ENCODE measurements at places on chromosomes 6 and 20.

DNA sequence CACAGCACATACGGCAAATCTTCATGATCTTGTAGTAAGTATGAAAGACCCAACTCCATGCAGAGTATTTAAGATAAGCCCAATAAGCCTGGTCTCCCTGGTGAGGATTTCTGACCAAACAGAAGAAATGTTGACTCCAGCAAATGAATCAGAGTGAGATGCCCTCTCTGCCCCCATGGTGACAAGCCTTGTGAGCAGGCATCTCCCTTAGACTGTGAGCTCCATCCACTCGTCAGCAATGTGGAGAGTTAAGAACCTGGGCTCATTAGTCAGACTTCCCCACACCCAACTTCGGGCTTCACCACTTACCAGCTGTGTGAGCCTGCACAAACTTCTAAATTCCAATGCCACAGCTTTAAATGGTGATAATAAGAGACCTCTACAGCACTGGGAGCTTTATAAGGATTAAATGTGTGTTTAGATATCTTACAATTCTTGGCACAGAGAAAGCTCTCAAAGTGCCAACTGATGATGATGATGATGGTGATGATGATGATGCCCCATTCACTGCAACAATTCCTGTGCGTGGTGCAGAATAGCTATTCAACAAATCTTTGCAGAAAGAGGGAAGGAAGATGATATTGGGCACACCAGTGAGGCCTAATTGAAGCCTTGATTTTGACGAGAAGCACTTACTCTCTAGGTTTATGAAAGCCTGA is 253.4 kb upstream of the TAB2 start:
- no peak for DNase-seq

- no peak for DNase-seq
Observed at GRCh38 chr6:147930745-147931144, 411.9 kb upstream of the SASH1 start.

DNA sequence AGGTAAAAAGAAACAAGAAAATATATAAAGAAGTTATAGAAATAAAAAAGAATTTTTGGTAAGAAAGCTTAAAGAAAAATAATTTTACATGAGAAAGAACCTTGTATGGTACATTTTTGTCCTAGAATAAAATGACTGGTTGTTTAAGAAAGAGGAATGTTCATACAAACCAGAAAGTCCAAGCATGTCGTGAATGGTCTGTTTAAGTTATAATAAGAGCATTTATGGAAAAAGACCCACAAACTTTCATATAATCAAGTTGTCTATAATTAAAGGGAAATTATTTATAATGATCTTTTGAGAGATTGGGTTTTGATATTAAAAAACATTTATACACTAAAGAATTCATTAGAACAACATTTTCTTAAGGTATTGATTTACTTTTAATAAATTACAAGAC is 27.8 kb upstream of the FAM110A start:
- no peak for DNase-seq

GRCh38 chr6:6736791-6737654 is 148.5 kb downstream of the LY86 start:
- DNase-seq: no peak

DNA sequence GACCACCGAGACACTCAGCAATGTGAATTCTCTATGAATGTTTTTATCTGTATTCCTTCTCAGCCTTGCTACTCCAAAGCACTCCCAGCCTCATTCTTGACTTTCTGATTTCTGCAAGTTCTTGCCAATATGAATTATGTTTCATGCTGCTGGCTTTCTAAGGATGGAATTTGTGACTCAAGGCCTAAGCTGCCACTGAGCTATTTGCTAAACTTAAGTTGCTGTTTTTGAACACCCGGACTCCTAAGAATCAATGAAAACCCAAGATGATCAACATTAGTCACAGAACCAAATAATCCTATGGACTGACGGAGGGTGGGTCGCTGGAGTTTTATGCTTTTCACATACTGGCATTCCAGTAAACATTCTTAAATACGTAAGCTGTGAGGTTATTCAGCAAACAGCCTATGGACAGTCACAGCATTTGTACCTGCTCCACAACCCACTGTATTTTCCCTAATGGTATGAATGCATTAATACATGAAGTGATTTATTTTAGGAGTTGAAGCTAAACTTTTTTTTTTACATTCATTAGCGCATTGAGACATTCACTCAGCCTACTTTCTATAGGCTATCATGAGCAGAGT is 8.2 kb upstream of the PXDC1 start:
- DNase-seq: no peak

DNA sequence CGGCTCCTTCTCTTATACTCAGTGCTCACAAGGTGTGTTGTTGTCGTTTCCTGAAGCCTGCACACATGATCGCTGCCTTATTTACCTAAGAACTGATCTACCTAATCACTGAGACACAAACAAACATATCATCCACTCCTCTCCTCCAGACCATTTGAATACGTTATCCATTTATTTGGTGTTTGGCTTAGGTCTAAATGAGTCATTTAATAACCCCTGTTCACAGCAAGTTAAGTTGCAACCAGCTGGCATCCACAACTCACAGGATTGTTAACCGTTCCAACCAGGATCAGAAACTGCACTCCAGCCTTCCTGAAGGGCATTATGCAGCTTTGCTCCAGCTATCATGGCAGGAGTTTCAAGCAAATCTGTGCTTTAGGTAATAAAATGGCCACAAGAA is 511.1 kb upstream of the MAP3K7 start:
- DNase-seq: no peak

DNA sequence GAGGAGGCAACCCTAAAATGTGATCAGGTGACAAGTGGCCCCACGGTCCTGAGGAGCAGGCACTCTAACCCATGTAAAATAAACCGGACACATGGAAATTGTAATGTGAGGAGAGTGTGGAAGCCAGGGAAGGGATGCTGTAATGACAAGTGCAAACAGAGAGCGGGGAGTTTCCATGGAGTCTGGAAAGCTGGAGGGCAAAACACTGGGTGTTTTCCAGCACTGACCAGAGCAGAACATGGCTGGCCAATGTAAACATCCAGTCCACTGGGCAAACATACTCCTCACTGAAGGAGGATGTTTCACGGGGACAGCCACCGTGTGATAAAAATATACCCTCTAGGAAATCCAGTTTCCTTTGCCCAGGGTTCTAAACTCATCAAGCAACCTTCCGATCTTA is 219.0 kb upstream of the JARID2 start:
- no peak for DNase-seq

DNA sequence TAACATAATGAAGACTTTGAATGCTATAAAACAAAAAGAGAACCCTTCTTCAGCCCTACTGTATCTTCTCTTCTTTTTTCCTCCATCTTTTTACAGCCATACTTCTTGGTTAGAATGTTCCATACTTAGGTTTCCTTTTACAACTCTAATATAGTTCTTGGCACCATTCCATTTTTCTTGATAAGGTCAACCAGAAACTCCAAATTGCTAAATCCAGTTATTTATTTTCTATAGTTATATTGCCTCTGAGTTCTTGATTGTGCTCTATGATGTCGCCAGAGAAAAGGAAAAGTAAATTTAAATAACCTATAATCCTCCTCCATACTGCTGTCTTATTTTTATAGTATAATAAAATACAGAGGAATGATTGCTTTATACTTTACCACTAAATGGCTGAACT is 26.7 kb upstream of the COL10A1 start:
- DNase-seq: no peak

DNA sequence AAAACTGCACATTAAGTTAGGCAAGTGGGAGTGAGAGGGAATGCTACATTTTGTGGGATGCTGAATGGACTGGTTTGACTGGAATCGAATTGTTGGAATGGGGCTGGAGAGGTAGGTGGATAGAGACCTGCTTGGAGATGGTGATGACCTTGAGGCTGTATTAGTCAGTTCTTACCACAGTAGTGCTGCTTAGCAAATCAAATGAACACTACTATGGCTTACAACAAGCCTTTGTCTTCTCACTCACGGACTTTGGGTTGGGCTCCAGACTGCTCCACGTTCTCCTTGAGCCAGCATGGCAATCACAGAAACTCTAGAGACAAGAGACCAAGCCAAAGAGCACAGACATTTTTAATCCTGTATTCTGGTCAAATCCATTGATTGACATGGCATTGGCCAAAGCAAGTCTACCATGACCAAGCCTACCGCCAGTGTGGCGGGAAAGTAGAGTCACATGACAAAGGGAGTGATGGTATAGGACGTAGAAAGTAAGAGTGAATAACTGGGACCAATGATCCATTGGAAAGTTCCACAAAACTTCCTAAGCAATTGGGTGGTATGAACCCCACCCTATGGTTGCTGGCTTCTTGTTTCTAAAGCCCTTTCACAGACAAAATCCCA is 70.3 kb upstream of the FOXP4 start:
- no peak for DNase-seq

DNA sequence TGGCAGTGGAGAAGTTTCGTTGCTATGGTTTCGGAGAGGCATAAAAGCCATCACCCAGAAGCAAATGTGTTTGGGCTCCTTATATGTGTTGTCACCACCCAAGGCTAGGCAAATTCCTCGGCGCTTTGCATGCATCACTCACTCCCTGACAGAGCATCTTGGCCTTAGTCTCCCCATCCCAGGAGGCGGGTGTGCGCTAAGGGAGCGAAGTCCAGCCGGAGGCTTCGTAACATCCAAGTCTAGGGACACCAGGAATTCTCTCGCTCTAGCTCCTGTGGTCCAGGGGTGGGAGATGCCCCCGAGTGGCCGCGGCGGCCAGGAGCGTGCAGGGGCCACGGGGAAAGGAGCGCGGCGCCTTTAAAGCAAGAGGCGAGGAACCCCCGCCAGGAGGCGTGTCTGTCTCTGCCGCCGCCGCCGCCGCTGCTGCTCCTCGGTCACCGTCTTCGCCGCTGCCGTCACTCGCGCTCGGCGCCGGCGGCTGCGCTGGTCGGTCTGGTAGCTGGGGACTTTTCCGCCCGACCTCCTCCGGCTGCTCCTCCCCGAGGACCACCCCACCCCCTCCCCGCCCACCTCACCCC is at the start of gene GRIK2:
TSS of gene GRIK2 (plus strand) at position 458 of the 578 bp plus-strand sequence.
- DNase-seq: peak; percentile 61

DNA sequence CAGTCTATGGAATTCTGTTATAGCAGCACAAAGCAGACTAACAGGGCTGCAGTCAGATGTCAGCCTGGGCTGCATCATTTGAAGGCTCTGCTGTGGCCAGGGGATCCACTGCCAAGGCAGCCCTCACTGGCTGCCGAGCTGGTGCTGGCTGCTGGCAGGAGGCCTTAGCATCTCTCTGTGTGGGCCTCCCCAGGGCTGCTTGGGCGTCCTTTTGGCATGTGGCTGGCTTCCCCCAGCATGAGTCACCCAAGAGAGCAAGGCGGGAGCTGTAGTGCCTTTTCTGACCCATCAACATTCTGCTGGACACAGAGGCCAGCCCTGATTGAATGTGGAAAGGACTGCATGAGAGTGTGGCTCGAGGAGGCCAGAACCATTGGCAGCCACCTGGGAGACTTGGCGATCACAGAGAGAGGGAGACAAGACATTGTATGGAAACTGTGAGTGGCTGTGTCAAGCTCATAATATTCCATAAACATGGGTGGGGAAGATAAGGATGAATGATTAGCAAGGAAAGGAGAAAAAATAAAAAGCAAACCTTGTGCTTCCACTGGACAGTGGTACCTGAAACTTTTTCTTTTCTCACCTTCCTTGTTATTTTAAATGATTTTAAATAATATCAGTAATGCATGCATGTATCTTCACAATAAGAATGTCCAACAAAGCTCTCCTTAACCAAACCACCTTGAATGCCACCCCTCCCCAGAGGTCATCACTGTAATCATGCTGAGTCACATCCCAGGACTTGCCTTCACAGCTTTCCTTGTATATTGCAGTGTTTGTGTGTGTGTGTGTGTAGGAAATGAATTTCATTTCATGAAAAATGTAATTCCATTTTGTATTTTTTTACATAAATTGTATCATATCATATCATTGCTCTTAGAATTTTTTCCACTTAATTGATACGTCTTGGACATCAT is 55.0 kb upstream of the VSX1 start:
- DNase-seq: no peak

DNA sequence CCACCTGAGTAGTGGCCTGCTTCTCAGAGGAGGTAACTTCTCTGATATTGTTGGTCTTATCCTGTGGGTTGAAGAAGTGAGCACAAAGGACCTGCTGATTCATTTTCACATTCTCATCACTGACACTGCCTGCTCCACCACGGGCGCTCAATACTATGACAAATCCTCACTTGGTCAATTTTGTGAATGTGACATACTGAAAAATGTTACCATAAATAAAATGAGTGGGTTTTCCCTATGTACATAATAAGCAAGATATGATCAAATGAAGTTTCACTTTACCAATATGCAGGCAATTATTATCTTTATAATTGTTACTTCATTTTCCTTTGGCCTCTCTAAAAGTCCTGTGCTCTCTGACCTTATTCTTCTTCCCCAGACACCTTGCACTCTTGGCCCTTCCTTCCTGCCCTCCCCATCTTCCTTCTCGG is 71.5 kb upstream of the RIPOR2 start:
- DNase-seq: no peak

- no peak for DNase-seq
Observed at GRCh38 chr20:59020938-59021551, 1.8 kb downstream of the TUBB1 start.

DNA sequence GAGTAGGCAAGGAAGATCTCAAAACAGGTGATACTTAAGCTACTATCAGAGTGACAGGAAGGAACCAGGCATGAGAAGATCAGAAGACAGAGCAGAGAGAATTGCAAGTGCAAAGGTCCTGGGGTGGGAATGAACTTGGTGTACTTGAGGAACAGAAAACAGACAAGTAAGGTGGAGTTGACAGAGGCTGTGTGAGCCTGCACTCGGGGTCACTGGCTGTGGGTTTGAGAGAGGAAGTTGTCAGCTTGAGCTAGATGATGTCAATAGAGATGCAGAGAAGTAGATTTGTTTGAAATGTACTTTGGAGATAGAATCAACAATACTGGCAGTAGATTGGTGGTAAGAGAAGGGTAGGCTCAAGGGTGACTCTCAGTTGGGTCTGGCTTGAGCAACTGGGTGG is 209.5 kb downstream of the CLIC5 start:
- no peak for DNase-seq

DNA sequence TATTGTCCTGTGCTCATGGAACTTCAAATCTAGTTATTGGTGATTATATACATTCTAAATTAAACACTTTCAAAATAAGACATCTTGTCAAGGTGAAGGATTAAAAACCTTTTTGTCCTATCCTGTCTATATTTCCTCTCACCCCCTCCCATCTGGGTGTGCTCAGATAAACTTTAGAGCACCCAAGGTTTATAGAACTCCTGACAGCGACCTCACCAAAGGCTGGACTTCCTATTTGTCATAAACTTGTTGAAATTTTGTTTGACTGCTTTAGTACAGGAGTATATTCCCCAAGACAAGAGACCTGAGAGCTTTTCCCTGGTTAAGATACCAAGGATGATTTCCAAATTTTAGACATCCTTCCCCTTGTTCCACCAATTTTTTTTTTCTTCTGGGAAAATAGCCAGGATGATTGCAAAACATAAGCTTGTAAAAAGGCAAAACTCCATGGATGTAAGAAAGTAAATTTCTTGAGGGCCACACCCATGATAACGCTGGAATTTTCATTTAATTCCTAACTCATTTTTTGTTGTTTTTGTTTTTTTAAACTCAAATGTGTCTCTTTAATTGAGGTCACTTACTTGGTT is 33.0 kb downstream of the CARMIL1 start:
- no peak for DNase-seq

- no peak for DNase-seq
Observed at GRCh38 chr6:25312703-25313102, 33.5 kb downstream of the CARMIL1 start.

Measured in MM.1S (cell line).